ENCODE measurements at places on chromosomes 16 and 17. TPM values are rescaled to one million over a fixed set of nuclear protein-coding genes. Genes with fewer than 3 reads are reported as not detected.

DNA sequence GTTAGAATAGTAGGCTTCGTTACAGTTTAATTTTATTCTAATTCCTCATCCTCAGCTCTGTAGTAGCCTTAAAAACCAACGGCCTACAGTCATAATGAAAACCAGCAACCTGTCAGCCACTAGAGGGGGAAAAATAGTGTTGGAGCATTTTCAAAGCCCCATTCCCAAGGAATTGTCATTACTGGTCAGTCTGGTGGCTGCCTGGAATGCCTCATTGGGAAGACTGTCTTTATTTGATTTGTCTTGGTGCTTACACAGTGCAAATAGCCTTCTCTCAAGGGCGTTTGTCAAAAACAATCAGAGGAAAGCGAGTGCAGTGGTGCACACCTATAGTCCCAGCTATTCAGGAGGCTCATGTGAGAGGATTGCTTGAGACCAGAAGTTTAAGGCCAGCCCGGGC is 4.7 kb downstream of the LPCAT2 start:
- no peaks in the 10 kb centered on the region for H3K4me1 ChIP-seq
- no peak overlapping the region for H3K27ac ChIP-seq
- 0 out of 2 replicates have a peak, but pooled peaks cover under 1% of the 10 kb centered on the region for H3K36me3 ChIP-seq
- H3K27me3 ChIP-seq, result no peaks in the 10 kb centered on the region

Gene ARL5C
- not detected for total RNA-seq

GRCh38 chr16:4879049-4879448 is 31.8 kb downstream of the UBN1 start:
- no peak overlapping the region for H3K4me3 ChIP-seq
- peaks cover 4% of the 10 kb centered on the region for H3K4me1 ChIP-seq
- peaks cover 58% of the 10 kb centered on the region for H3K36me3 ChIP-seq

DNA sequence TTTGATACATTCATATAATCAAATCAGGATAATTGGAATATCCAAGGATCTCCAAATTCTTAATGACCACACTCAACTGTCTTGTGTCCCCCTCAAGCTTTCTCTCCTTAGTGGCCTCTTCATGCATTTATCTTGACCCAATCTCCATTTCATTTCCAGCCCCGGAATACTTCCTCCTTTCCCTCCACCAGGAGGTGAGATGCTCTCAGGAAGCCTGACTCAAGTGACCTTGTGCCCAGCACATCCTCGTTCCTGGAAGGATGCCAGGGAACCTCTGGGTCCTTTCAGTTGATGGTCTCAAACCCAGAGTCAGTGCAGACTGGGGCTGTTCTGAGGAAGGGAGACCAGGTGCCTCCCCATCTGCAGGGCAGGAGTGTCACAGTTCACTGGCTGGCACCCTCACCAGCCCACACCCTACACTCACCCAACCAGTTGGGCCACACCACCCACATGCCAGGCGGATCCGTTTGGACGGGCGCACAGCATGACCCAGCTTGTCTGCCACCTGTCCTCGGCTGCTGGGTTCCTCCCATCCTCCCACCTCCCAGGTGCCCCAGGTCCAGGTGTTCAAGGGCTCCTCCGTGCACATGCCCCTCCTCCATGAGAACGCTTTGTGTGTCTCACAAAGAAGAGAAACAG is 14.0 kb upstream of the EMP2 start:
- H3K4me3 ChIP-seq, result no peak overlapping the region
- H3K27ac ChIP-seq, result no peak overlapping the region
- no peaks in the 10 kb centered on the region for H3K27me3 ChIP-seq
- H3K4me1 ChIP-seq, result no peaks in the 10 kb centered on the region
- no peaks in the 10 kb centered on the region for H3K36me3 ChIP-seq

DNA sequence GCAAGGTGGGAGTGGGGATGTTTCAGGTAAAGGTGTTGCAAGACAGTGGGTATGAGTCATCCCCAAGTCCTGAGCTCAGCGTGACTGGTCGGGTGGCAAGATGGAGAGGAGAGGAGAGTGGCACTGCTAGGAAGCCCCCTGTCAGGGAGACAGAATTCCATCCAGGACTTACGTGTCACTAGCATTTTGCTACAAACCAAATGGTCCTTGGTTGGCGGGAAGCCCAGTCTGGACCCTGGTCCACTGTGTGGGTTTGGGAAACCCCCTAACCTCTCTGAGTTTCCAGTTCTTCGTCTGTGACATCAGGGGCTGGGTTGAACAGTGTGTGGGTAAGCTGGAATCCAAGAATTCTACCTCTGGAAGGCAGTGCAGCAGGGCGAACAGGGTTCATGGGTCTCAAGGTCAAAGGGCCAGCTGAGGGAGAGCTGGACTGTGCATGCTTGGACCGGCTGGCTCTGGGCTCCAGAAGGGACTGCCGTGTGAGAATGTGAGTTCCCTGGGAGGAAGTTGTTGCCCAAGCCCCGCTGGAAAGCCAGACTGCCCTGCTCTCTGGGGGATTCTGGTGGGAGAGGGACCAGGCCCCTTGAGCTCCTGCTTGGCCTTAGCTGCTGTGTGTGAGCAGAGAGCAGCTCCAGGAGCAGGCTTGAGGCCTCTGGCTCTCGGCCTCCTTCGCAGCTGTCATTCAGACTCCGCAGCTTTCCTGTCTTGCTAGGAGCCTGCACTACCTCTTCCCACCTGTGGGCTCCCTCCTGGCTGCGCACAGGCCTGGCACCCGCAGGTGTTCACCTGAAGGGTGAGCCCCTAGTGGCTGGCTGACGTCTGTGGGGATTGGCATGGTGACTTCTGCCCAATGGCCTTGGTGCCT is 84.6 kb downstream of the NT5M start:
- peak; percentile 87 for DNase-seq
- no peaks in the 10 kb centered on the region for H3K27me3 ChIP-seq
- no peak overlapping the region for H3K27ac ChIP-seq
- no peak overlapping the region for H3K4me3 ChIP-seq
- peaks cover 44% of the 10 kb centered on the region for H3K4me1 ChIP-seq
- H3K36me3 ChIP-seq, result no peaks in the 10 kb centered on the region

DNA sequence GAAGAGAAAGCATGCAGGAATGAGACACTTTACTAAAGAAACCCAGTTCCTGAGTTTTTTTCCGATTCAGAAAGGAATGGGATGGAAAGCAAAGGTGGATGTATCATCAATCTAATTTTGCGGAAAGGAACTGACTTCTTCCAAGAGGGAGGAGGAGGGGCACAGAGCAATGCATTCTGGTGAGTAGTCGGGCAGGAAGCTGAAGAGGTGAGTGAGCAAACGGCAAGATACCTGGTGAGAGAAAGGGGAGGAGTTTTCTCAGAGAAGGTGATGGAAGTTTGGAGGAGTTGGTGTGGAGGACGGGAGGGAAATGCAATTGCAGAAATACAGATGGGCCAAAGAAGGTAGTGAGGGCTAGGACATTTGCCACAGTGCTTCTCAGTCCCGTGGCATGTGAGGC is 713.2 kb downstream of the KCNJ2 start:
- no peak overlapping the region for H3K27ac ChIP-seq
- no peaks in the 10 kb centered on the region for H3K36me3 ChIP-seq
- no peak for DNase-seq
- H3K4me3 ChIP-seq, result no peak overlapping the region

DNA sequence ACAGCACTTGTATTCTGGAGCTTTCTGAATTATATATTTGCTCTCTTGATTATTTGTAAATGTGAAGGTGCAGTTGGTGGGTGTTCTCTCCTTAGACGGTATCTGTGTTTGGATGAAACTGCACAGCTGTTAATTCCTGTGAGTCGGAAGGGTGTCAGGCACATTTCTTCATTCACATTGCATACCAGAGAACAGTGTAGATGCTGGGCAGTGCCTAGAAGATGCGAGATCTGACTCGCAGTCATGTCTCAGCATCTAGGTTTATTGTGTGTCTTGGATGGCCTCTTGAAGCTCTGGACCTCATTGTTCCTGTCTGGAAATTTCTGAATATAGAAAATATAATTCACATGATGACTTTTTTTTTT is 61.2 kb downstream of the CLEC16A start:
- H3K4me3 ChIP-seq, result no peak overlapping the region
- no peaks in the 10 kb centered on the region for H3K27me3 ChIP-seq
- peaks cover 13% of the 10 kb centered on the region for H3K4me1 ChIP-seq

DNA sequence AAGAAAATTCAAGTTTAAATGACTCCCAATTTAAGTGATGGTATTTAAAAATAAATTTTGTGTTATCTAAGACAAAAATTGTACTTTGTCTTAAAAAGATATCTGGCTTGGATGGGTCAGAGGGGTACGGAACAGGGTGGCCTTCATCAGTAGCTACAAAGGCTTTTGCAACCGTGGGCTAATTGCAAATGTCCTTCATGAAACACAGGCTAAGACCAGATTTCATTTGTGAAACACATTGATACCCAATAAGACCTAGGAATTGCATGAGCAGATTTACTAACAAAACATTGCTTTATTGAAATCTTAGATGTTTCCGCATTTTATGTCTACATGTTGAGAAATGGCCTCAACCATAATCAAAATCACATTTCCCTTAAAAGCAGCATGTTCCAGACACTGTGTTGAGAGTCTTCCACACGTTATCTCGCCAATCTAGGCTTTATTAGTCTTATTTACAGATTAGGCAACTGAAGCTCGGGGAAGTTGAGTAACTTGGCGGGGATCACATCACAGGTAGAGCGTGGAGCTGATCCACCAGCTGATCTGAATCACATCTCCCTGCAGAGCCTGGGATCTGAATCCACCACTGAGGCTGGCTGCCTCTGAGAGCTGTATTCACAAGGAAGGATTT is 21.8 kb downstream of the FBXO39 start:
- no peak overlapping the region for H3K27ac ChIP-seq
- peaks cover 3% of the 10 kb centered on the region for H3K27me3 ChIP-seq
- DNase-seq, result no peak
- H3K36me3 ChIP-seq, result no peaks in the 10 kb centered on the region
- H3K4me1 ChIP-seq, result no peaks in the 10 kb centered on the region
- H3K4me3 ChIP-seq, result no peak overlapping the region

DNA sequence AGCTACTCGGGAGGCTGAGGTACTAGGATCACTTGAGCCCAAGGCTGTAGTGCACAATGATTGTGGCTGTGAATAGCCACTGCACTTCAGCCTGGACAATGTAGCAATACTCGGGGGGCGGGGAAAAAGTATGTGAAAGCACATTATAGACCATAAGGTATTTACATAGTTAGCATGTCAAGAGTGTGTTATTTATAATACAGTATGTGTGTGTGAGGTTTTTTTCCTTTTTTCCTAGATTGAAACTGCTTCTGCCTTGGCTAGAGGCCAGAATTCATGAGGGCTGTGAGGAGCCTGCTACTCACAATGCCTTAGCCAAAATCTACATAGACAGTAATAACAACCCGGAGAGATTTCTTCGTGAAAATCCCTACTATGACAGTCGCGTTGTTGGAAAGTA is 30.5 kb downstream of the PTRH2 start:
- H3K4me3 ChIP-seq, result no peak overlapping the region
- no peak for DNase-seq
- no peaks in the 10 kb centered on the region for H3K4me1 ChIP-seq
- peaks cover 68% of the 10 kb centered on the region for H3K36me3 ChIP-seq

- H3K4me3 ChIP-seq, result no peak overlapping the region
- H3K27ac ChIP-seq, result no peak overlapping the region
- no peak for DNase-seq
- peaks cover 30% of the 10 kb centered on the region for H3K27me3 ChIP-seq
- no peaks in the 10 kb centered on the region for H3K36me3 ChIP-seq
- H3K4me1 ChIP-seq, result peaks cover 15% of the 10 kb centered on the region
Measured at GRCh38 chr17:44972953-44973352, 4.8 kb upstream of the C1QL1 start.

Gene OR3A3
- not detected for total RNA-seq

Gene TP53TG3
- not detected for total RNA-seq

DNA sequence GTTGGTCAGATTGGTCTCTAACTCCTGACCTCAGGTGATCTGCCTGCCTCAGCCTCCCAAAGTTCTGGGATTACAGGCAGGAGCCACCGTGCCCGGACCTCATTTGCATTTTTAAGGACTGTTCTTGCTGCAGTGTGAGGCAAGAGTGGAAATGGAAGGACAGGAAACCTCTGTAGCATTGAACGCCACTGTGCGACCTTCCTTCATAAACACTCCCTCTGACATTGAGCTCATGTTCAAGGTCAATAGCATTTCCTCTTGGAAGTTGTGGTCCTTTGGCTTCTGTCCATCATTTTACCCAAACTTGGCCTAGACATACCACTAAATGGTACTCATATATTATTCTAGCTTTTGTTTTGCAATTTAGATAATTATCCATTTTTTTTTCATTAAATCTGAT is 32.8 kb upstream of the ABCA8 start:
- no peaks in the 10 kb centered on the region for H3K4me1 ChIP-seq
- no peak overlapping the region for H3K4me3 ChIP-seq
- no peaks in the 10 kb centered on the region for H3K36me3 ChIP-seq
- H3K27ac ChIP-seq, result no peak overlapping the region
- no peak for DNase-seq

- H3K36me3 ChIP-seq, result no peaks in the 10 kb centered on the region
- DNase-seq, result no peak
- H3K27ac ChIP-seq, result no peak overlapping the region
Measured at GRCh38 chr17:78735832-78736525, 46.1 kb downstream of the CYTH1 start.

- no peaks in the 10 kb centered on the region for H3K4me1 ChIP-seq
- H3K4me3 ChIP-seq, result no peak overlapping the region
- H3K27me3 ChIP-seq, result no peaks in the 10 kb centered on the region
Measured at GRCh38 chr17:58020401-58020800, 13.4 kb upstream of the SRSF1 start.

Gene EFCAB13
- 7.0 TPM for total RNA-seq

Gene CD300E
- not detected for total RNA-seq

Gene PLA2G10
- not detected for total RNA-seq

Gene MT1A
- not detected for total RNA-seq

- no peak overlapping the region for H3K27ac ChIP-seq
- DNase-seq, result no peak
- H3K27me3 ChIP-seq, result no peaks in the 10 kb centered on the region
- H3K4me3 ChIP-seq, result no peak overlapping the region
Measured at GRCh38 chr16:51095084-51095881, 55.8 kb downstream of the SALL1 start.

GRCh38 chr16:10386517-10387100 is 748 bp downstream of the ATF7IP2 start:
- no peaks in the 10 kb centered on the region for H3K36me3 ChIP-seq
- H3K4me1 ChIP-seq, result no peaks in the 10 kb centered on the region

Gene TMEM256
- 71.8 TPM for total RNA-seq

Gene COX11
- total RNA-seq, result 82.9 TPM

Gene KRTAP4-4
- not detected for total RNA-seq

GRCh38 chr17:49444384-49444783 is 29.7 kb upstream of the PHB1 start:
- H3K4me1 ChIP-seq, result peaks cover 15% of the 10 kb centered on the region
- H3K27me3 ChIP-seq, result no peaks in the 10 kb centered on the region
- no peak overlapping the region for H3K4me3 ChIP-seq
- H3K36me3 ChIP-seq, result no peaks in the 10 kb centered on the region
- H3K27ac ChIP-seq, result no peak overlapping the region

DNA sequence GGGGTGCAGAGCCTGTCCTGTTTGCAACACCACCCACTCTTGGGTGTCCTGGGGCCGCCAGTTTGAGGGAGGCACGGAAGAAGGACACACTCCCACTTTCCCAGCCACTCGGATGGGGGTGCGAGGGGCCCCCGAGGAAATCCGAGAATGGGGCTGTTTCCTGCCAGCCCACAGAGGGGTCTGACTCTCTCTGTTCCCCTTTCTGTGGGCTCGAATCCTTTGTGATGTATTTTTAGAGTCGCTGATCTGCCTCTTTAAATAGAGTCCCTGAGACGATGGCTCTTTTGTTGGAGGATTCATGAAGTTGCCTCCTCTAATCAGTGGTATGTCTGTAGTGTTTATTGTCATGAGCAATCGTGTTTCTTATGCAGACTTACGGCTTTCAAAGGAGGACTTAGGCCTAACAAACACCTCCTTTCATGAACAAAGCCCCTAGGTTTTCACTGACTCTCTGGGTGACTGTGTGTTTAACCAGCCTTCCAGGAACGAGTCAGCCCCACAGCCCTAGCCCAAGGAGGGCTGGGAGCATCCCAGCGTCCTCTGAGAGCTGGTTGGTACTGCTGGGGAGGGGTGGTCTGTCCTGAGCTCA is 29.1 kb downstream of the CIBAR2 start:
- H3K36me3 ChIP-seq, result no peaks in the 10 kb centered on the region
- no peak for DNase-seq
- H3K27me3 ChIP-seq, result no peaks in the 10 kb centered on the region
- H3K27ac ChIP-seq, result no peak overlapping the region
- peaks cover 4% of the 10 kb centered on the region for H3K4me1 ChIP-seq
- no peak overlapping the region for H3K4me3 ChIP-seq
